ENCODE measurements at places on chromosomes 1 and 21.

DNA sequence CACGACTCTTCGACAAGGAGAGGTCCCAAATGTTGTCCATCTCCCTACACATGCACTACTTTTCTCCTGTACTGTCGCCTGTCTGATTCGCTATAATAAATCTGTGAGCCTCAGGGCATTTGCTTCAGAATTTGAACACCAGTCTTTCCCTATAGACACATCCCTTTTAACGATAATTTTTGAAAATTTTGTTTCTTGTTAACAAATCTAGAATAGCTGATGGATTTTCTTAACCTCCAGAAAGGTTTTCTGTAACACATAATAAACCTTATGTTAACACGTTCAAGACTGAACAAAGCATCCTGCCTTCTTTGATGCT is 704 bp downstream of the CAPZA1 start:
- DNase-seq = peak; percentile 28

DNA sequence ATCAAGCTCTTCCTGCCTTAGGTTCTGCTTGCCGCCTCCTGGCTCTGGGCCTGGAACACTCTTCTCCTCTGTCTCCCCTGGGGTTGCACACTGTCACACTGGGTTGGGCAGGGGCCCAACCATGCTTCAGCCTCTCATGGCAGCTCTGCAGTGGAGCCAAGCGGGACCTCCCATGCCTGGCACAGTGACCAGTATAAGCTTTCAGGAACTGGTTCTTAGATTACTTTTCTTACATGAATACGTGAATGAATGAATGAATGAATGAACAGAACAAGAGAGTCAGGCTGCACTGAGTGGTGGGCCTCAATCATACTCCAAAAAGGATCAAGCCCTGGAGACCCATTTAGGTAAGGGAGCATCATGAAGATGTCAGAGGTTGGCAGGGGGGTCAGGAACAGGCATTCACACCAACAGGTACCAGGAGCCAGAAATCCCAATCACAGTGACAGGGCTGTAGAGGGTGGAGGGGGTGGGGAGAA is 30.8 kb upstream of the TMEM125 start:
- no peak for DNase-seq

GRCh38 chr1:94501426-94501825 is 40.1 kb downstream of the F3 start:
- DNase-seq = no peak

GRCh38 chr1:208137193-208137592 is 107.0 kb downstream of the PLXNA2 start:
- DNase-seq = peak; percentile 64

GRCh38 chr1:37540036-37540785 is 13.9 kb downstream of the SNIP1 start:
- DNase-seq = no peak

DNA sequence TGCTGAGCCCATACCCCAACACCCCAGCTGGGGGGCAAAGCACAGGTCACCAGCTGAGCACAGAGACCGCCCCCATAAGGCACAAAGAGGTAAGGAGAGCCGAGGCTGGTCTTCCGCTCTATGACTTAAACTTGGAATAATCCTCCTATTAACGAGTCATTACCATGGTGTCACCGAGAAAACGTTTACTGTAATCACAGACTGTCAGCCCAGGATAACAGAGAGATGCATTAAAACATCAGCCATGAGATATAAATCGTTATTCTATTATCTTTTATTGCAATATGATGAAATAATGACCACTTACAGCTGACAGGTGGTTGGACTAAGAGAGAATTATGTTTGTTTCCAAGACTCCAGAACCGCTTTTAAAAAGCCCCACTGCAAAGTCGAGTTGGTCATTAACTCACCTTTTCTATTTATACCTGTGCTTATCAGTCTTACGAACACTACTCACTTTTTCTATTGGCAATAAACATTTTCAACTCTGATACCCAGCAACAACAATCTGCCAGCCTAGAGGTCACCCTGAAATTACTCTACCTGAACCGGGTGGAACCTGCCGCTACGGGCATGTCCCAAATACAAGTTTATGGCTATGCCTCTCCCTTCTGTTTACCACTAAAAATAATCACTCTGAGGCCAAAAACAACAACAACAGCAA is 21.5 kb downstream of the NPHP4 start:
- DNase-seq = no peak

GRCh38 chr1:44347280-44347679 is 7.8 kb downstream of the ERI3 start:
- DNase-seq = peak; percentile 24

GRCh38 chr21:8998946-8999681 is 1522.3 kb upstream of the TPTE start:
- DNase-seq = no peak

DNA sequence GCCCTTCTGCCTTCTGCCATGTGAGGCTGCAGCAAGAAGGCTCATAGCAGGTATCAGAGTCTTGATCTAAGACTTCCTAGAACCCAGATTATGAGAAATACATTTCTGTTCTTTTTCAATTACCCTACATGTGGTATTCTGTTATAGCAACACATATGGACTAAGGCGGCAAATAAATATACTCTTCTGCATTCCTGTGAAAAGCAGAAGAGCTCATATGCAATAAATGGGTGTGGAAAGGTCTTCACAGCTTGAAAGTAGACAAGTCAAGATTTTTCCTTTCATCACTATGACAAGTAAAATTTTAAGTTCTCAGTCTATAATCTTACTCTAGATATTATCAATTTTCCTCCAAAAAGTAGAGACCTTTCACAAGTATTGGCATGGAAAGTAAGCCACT is 36.6 kb downstream of the TNFSF18 start:
- DNase-seq = no peak

DNA sequence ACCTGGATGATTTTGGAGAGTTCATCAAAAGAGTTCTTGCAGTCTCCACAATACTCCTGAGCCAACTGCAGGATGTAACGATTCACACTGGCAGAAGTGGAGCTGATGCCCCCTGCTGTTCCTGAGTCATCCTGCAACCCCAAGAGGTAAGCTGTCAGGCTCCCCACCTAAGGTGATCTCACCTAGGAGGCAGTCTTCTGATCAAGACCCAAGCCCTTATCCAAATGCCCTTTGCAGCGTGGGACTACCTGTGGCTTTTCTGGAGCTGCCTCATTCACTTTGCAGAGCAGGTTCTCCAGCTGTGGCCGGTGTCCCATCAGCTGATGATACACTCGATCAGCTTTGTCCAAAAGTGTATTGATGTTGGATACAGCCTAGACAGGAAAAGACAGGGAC is 96.4 kb downstream of the UBR4 start:
- DNase-seq = peak; percentile 14
